ENCODE measurements at places on chromosomes 3 and 15.

GRCh38 chr3:20154078-20154477, 31.9 kb downstream of the SGO1 start:
- DNase-seq, result no peak

DNA sequence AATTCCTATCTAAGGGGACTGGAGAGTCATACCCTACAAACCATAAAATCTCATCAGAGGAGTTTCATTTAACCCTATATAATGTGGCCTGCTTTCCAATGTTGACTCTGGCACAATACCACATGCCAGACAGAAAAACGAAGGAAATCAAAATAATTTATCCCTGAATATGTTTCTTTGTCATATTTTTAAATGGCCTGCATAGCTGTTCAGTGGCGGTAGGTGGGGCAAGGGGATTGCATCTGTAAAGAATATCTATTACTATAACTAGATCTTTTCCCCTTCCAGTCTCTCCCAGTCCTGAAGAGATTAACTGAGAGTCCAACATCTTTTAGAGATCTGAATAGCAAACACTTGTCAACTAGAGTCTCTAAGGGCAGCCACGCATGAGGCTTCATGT, 278.1 kb upstream of the CTNNB1 start:
- DNase-seq, result no peak

- no peak for DNase-seq
These were observed 7.7 kb upstream of the DIS3L start for GRCh38 chr15:66285533-66286280.

GRCh38 chr15:80106051-80106450, 46.6 kb downstream of the ZFAND6 start:
- no peak for DNase-seq

GRCh38 chr3:29067007-29067406, 213.9 kb upstream of the RBMS3 start:
- DNase-seq, result no peak
